ENCODE measurements at places on chromosomes 2 and 18.

DNA sequence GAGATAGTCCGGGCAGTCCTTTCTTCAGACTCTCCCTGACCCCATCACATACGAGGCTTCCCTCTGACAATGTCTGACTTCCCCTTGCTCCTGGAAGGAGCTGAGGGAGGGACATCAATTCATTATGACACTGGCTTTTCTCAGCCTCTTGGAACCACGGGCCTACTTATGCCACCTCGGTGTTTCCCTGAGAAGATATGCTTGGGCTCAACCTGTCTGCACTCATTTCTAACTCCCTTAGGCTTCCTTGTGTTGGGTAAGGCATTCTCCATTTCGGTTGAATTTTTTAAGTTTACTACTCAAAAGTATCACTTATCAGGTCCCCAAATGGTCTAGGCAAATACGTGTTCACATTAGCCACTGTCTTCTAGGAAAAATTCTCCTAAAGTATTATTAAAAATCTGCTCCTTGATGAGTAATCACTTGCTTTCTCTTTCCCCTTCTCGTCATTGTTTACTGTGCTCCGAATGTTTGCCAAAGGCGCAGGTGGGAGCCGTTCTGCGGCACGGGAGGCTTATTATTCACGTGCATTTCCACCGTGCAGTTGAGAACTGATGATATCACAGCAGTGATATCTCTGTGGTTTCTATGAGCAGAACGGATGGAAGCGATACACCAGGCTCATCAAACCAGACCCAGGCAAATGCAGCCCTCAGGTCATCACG is 33.1 kb downstream of the ARL4C start:
- no peak for DNase-seq

DNA sequence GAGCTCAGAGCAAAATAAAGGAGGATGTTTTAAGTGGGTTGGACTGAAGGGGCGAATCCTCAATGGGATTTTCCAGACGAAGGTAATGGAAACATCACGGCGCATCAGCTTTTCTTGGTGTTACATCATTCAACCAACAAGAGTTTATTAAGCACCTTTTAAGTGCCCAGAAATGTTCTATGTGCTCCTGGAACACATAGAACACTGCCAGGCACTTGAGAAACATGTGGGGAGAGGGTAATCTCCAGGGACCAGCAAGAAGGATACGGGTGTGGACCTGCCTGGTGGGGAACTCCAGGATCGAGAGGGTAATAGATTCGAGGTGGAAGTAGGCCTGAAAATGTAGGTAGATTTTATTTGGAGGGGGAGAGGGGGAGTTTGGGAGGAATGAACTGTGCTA is 168.6 kb downstream of the PRKCE start:
- DNase-seq = no peak

DNA sequence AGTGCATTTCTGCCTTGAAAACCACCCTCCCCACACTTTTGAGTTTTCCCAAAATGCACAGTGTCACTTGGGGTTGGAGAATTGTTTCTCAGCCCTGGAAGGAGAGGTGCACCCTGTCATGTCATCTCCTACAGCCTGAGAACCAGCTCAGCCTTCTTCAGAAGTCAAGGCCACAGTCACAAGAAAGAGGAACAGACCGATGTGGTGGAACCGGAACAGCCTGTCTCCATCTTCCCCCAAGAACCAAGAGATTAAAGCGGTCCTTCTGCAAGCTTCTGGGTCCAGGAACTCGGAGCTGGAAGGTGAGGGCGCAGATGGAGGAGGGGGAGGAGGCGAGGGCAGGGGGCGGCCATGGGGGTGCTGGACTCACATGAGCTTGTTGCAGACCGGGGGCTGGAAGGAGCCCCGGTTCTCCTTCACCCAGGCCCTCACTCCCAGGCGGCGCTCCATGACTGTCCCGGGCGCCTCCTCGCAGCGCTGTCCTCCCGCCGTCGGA is 248 bp downstream of the HAAO start:
- DNase-seq = no peak

DNA sequence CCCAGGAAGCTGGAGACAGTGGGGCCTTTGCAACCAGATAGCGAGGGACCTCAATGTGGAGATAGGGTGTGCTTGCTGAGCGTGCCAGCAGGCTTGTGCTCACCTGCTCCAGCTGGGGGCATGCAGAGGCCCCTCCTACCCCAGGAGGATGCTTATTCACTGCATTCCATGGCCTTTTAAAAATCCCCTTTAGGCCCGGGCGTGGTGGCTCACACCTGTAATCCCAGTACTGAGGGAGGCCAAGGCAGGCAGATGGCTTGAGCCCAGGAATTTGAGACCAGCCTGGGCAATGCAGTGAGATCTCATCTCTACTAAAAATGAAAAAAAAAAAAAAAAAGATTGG is 54.5 kb downstream of the ODC1 start:
- DNase-seq = no peak

GRCh38 chr18:9984080-9984479 is 70.3 kb downstream of the VAPA start:
- DNase-seq = no peak

- no peak for DNase-seq
Measured at GRCh38 chr2:71787108-71787415, 333.7 kb downstream of the DYSF start.

DNA sequence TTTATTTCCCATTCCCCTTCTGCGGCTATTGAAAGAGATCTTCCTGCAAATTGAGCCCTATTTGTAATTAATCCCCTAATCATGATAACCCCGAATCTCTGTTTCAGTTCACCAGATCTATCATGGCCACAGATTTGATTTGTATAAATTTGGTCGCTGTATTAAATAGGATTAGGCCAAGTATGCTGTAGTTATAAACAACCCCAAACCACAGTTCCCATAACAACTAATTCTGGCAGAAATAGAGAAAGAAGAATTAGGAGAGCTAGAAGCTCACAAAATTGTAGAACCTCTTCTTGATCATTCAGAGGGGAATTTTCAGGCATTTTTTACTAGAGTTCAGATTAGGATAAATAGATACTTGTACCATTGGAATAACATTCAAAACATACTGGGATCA is 433.7 kb upstream of the TNP1 start:
- DNase-seq = no peak

GRCh38 chr2:108271691-108272253 is 16.9 kb upstream of the SULT1C2 start:
- no peak for DNase-seq

GRCh38 chr2:56898986-56899385 is 715.2 kb downstream of the CCDC85A start:
- DNase-seq = no peak

GRCh38 chr18:9617006-9617542 is 2.7 kb upstream of the PPP4R1 start:
- no peak for DNase-seq

DNA sequence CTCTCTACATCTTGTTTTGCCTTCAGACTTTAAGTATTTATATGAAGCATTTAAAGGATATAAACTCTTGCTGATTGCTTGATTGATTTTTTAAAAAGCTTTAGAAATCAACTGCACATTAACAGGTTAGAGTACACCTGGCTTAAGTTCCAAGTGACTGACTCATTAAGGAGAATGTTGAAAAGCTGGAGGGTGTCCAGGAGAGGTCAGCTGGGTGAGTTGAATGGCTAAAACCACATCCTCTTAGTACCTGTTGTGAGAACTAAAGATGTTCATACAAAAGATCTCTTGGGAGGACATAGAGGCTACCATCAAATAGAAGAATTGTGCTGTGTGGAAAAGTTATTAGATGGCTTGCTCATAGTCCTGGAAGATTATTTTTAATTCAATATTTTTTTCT is 206.8 kb downstream of the TXNL1 start:
- DNase-seq = no peak

- DNase-seq = no peak
Measured at GRCh38 chr2:36824273-36824672, 127.8 kb downstream of the VIT start.

DNA sequence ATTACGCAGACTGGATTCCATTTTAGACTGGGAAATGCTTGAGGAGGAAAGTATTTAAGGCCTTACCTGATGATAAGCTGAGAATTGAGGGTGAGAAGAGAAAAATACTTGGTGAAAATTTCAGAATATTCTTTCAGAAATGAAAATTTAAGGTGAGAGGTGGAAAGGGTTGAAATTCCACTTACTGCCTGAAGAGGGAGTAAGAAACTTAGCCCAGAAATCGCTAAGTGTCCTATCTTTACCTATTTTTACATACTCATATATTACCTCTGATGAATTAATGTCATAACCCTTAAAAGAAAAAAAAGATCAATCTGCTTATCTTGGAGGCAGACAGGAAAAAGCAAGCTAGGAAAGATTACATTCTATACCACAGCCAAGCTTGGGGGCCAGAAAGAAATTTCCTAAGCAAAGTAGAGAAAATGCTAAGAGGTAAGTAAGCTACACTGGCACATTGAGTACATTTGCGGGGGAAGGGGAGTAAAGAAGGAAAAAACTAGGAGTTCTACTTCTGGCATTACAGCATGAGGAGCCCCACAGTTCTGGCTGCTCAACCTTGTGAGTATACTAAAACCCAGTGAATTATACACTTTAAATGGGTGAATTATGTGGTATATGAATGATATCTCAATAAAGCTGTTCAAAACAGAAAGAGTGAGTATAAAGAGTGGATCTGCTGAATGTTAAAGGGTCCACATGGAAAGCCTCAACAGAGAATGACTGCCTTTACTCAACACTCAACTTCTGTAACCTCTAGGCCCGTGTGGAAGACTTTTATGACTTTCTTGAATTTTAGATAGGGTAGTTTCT is 33.8 kb downstream of the SMC6 start:
- DNase-seq = no peak

DNA sequence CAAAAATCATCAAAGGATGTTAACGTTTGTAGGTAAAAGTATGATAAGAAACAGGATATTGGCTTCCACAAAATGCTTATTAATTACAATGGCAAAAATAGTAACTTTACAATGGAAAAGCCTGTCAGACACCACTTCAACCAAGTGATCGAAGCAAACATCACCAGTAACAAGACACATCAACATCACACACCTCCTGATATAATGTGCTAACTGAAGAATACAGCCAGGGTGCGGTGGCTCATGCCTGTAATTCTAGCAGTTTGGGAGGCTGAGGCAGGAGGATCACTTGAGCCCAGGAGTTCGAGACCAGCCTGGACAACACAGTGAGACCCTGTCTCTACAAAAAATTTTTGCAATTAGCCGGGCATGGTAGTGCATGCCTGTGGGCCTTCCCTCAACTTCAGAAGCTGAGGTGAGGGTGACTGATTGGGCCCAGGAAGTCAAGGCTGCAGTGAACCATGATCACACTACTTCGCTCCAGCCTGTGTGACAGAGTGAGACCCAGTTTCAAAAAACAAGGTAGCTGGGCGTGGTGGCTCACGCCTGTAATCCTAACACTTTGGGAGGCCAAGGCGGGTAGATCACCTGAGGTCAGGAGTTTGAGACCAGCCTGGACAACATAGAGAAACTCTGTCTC is 15.0 kb downstream of the MGAT4A start:
- DNase-seq = no peak

DNA sequence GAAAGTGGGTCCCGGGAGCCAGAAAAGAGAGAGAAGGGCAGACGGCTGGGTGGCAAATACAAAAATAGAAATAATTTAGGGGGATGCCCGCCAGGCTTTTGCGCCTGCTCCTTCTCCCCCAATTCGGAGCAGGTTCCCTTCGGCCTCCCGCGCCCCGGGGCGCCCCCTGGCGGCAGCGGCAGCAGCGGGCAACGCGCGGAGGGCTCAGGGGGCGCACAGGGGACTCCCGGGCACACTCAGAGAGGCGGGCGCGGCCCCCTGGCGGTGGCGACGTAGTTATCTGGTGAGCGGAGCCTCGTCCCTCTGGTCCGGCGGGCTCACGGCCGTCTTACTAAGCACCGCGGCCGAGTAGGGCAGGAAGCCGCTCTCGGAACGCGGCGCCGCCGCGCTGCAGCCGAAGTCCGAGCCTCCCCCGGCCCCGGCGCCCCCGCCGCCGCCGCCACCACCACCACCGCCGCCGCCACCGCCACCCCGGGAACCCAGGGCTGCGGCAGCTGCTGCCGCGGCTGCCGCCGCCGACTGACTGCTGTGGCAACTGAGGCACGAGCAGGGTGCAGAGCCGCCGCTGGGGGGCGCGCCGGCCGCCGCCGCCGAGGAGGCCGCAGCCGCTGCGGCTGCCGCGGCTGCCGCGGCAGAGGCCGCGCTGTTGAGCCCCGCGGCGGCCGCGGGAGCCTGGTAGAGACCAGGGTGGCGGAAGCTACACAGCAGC is 3.8 kb downstream of the EVX2 start:
- DNase-seq = no peak

DNA sequence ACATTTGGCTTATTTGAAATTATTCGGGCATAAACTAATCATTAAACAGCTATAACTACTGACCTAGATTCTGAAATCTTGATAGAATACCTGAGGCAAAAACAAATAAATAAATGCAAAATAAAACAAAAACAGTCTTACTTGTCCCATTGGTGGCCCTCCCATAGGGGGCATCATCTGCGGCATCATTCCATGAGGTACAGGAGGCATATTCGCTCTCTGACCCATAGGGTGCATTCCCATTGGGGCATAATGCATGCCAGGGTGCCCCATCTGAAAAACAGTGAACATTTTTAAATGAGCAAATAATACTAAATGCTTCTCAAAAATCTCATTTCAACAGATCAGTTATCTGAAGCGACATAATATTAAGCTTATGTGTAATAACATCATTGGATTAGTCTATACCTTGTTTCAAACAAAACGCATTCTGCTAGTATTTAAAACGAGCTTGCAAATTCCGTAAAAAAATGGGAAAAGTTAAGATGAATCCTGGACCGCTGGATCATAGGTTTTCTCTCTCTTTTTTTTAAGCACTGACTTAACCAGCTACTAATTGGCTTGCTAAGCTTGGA is 1.3 kb downstream of the PRPF40A start:
- no peak for DNase-seq

- peak; percentile 91 for DNase-seq
Measured at GRCh38 chr2:98519156-98519555, 74.5 kb downstream of the INPP4A start.

- DNase-seq = no peak
Measured at GRCh38 chr2:2686222-2686621, 355.1 kb upstream of the MYT1L start.

DNA sequence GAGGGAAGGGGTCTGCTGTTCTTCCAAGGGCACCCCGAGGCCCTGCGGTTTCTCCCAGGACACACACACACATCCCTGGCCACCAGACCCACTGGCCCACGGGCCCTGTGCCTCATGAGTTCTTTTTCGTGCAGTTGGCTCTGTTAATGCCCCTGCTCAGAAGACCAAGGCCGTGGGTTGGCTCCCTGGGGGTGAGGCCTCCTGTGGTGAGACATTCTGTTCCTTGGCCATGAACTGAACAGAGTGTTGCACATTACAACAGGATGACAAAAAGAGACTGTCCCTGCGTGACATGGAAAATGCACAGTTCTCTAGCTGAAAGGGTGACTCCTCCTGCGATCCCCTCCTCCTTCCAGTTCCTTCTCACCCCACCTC is 30.7 kb downstream of the SH2D6 start:
- no peak for DNase-seq

GRCh38 chr2:234565201-234565600 is 68.3 kb upstream of the ARL4C start:
- DNase-seq = no peak

Measured in posterior cingulate gyrus (tissue), 11 donors.